T47D (cell line): ENCODE measurements at places on chromosomes 12 and 14.

- DNase-seq = no peak
These were observed 110.9 kb downstream of the FSCB start for GRCh38 chr14:44396226-44396625.

GRCh38 chr14:35965400-35965799 lies 139.3 kb downstream of the BRMS1L start:
- no peak for DNase-seq

DNA sequence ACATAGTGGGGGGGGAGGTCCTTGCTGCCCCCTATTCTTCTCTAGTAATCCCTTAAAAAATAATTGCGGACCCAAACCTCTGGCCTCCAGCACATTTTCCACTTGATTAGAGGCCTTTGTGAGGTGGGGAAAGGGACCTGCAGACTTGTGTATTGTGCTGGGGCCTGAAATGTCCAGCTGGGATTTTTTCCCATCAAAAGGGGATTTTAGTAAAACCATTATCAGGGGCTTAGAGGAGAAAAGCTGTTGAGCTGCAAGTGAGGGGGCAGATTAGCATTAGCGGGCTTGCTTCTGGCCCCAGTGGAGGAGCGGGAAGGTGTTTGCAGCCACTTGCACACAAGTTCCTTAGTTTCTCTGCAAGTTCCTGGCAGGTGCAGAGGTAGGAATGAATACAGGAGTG lies 13.9 kb downstream of the FBXL14 start:
- no peak for DNase-seq

DNA sequence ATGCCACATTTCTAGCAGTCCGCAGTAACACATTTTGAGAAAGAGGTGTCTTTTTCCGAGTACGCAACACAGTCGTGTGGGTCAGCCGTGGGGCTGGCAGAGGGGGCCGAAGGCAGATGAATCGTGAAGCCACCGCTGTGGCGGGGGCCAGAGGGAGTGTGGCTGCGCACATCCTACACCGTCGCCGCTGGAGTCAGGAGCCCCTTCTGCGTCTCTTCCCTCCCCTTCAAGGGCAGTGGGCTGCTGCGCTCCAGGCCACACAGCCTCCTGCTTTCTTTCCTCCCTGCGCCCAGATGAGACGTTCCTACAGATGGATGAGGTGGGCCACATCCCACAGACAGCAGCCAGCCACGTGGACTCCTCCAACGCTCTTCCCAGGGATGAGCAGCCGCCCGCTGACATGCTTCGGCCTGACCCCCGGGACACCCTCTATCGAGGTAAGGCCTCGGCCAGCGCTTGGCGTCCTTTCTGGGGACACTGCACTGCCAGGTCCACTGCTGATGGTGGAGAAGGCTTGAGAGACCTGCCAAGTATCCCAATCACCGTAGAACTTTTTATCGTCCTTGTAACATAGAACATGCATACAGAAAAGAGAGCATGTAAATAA lies 89.8 kb downstream of the B4GALNT3 start:
- DNase-seq = no peak

DNA sequence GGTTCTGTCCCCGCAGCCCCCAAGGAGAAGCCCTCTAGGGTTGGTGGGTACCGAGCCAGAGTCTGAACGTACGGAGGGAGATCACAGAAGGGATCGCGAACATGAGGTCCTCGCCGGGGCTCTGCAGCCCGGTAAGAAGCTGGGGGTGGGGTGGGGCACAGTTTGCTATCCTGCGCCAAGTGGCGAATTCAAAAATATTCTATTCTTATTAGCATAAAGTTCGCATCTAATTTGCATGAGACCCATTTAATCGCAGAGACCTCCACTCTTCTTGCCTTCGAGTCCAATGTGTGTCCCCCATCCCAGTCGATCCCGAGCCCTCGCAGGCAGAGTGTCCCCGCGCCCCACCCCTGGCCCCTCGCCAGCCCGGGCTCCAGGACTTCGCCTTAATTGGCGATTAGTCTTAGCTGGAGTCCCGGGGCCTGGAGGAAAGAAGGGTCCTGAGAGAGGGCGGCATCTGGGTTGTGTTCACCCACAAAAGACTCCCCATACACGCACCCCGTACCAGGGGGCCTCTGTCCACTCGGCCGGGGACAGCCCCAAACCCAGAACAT lies 604 bp upstream of the ARHGEF25 start:
- DNase-seq = no peak

- no peak for DNase-seq
These were observed 242.2 kb downstream of the SPTSSA start for GRCh38 chr14:34219661-34220377.

- no peak for DNase-seq
These were observed 123.5 kb downstream of the MED13L start for GRCh38 chr12:116153983-116154382.

GRCh38 chr14:76643887-76644286 lies 117.4 kb upstream of the VASH1 start:
- no peak for DNase-seq
